ENCODE measurements at places on chromosomes 12 and 14. TPM values are rescaled to one million over a fixed set of nuclear protein-coding genes. Genes with fewer than 3 reads are reported as not detected.

GRCh38 chr12:110436231-110436630, 13.9 kb downstream of the ARPC3 start:
- H3K27ac ChIP-seq = no peak overlapping the region
- no peaks in the 10 kb centered on the region for H3K27me3 ChIP-seq
- H3K36me3 ChIP-seq = peaks cover 24% of the 10 kb centered on the region
- DNase-seq = peak; percentile 4

The TRPV4 gene
- 0.75 TPM for total RNA-seq

DNA sequence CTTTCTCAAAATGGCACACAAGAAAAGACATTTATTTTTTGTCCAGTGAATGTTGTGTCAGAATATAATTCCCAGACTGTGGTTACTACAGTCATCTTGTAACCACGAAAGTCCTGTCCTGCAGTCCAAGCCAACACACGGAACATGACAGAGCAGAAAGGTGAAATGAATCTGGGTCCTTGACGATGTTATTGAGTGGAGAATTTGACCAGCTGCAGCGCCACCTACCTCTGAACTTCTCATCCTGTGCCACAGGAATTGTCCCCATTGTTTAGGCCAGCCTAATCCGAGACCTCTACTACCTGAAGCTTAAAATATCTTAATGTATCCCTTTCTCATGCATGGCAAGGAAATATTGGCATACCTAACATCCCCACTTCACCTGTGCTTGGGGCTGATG, 64.1 kb upstream of the OTX2 start:
- DNase-seq = no peak
- no peak overlapping the region for H3K4me3 ChIP-seq
- H3K27me3 ChIP-seq = no peaks in the 10 kb centered on the region

GRCh38 chr14:75068294-75069120, 934 bp upstream of the ZC2HC1C start:
- H3K27ac ChIP-seq = peak overlapping the region; percentile 66
- DNase-seq = peak; percentile 74
- H3K27me3 ChIP-seq = no peaks in the 10 kb centered on the region

The C1R gene
- total RNA-seq = 0.86 TPM

GRCh38 chr12:89041078-89041477, 311.2 kb downstream of the DUSP6 start:
- H3K4me3 ChIP-seq = no peak overlapping the region
- no peak for DNase-seq
- H3K27me3 ChIP-seq = no peaks in the 10 kb centered on the region
- H3K27ac ChIP-seq = no peak overlapping the region

- H3K27me3 ChIP-seq = no peaks in the 10 kb centered on the region
- no peaks in the 10 kb centered on the region for H3K36me3 ChIP-seq
These were observed 191.9 kb upstream of the PWP1 start for GRCh38 chr12:107493666-107494065.

The C12orf56 gene
- not detected for total RNA-seq

The CLEC1B gene
- total RNA-seq = not detected

DNA sequence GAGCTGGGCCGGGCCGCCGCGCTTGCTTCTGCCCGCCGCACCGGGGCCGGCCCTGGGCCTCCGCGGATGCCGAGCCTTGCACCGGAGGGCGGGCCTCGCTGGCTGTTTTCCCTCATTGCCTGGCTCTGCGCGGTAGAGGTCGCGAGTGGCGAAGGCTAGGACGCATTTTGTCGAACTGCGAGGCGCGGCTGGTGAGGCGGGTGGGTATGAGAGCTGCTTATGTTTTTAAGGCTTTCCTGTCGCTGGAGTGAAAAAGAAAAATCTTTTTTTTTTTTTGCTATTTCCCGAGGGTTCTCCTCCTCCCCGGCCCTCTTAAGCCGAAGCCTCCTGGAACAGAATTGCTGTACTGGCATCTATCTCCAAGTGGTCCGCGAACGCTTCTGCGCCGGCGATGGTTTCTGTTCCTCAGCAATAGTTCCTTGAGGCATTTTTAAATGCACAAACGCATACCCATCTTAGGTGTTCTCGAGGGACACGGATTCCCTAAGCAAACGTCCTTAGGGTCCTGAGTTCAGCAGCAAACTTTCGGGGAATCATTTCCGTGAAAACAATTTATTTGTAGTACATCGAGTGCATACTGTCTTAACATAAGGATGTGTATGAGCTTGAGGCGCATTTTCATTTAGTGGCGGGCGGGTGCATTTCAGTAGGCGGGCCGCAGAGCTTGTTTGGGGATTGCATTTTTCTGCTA, 631 bp downstream of the RESF1 start:
- DNase-seq = peak; percentile 55
- no peaks in the 10 kb centered on the region for H3K27me3 ChIP-seq
- peak overlapping the region; percentile 92 for H3K4me3 ChIP-seq
- H3K27ac ChIP-seq = peak overlapping the region; percentile 62

DNA sequence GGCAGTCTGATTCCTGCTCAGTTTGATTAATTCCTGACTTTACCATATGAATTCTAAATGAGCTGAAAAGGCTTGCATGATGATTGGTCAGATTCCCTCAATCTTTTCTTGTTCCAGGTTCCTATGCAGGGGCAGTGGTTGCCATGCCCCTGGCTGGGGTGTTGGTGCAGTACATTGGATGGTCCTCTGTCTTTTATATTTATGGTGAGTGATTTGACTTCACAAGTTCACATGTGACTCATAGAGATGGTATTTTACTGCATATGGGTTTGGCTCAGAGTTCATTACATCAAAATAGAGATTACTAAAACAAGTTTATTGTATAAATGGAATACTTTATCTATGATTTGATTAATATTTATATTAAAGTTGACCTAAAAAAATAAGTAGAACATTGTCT, 44.8 kb downstream of the SLC17A8 start:
- H3K4me3 ChIP-seq = no peak overlapping the region
- H3K27ac ChIP-seq = no peak overlapping the region
- no peaks in the 10 kb centered on the region for H3K27me3 ChIP-seq
- peak; percentile 69 for DNase-seq

GRCh38 chr12:977156-977555, 13.9 kb upstream of the ERC1 start:
- no peaks in the 10 kb centered on the region for H3K36me3 ChIP-seq
- DNase-seq = no peak
- H3K27me3 ChIP-seq = peaks cover 23% of the 10 kb centered on the region
- no peak overlapping the region for H3K27ac ChIP-seq

- H3K36me3 ChIP-seq = no peaks in the 10 kb centered on the region
- no peak for DNase-seq
- peaks cover 51% of the 10 kb centered on the region for H3K27me3 ChIP-seq
- H3K4me1 ChIP-seq = peaks cover 4% of the 10 kb centered on the region
- H3K4me3 ChIP-seq = no peak overlapping the region
- H3K27ac ChIP-seq = no peak overlapping the region
These were observed 3.9 kb downstream of the LRCOL1 start for GRCh38 chr12:132606466-132606865.

DNA sequence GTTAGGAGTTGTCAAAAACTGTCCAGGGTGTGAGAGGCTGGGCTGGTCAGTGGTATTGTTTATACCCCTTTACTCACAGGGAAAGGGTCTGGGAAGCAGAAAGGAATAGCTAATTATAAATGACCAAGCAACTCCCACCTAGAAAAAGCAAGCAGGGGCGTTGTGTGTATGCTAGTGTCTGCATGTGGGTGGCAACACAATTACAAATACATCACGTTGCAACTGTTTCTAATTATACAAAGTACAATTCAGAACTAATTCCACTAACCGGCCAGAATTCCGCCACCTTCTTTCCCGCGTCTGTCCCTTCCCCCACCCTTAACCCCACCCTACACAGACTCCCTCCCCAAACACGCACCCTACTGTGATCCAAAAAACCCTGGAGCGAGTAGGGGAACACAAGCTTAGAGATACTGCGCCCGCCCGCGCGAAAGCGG, 2.2 kb downstream of the DPF3 start:
- no peak overlapping the region for H3K27ac ChIP-seq
- no peak for DNase-seq
- peaks cover 24% of the 10 kb centered on the region for H3K4me1 ChIP-seq

DNA sequence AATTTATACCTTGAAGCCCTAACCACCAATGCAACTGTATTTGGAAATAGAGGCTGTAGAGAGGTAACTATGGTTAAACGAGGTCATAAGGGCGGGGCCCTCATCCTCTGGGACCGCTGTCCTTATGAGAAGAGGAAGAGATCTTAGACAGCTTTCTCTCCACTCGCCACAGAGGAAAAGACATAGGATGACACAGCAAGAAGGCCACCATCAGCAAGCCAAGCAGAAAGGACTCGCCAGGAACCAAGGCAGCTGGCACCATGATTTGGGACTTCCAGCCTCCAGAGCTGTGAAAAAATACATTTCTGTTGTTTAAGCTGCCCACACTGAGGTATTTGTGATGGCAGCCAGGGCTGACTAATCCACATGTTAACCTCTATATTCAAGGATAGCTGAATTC, 30.4 kb upstream of the BCAT1 start:
- no peak overlapping the region for H3K27ac ChIP-seq
- no peaks in the 10 kb centered on the region for H3K4me1 ChIP-seq
- H3K4me3 ChIP-seq = no peak overlapping the region
- DNase-seq = no peak
- H3K27me3 ChIP-seq = no peaks in the 10 kb centered on the region
